Tibial nerve (tissue), 4 donors: ENCODE measurements at places on chromosomes 11 and 22.
A peak's percentile ranks its signal among the peaks of the same experiment; 100 is the strongest.

- peak; percentile 13 for DNase-seq
These were observed 551 bp downstream of the AGBL2 start for GRCh38 chr11:47714554-47715081.

DNA sequence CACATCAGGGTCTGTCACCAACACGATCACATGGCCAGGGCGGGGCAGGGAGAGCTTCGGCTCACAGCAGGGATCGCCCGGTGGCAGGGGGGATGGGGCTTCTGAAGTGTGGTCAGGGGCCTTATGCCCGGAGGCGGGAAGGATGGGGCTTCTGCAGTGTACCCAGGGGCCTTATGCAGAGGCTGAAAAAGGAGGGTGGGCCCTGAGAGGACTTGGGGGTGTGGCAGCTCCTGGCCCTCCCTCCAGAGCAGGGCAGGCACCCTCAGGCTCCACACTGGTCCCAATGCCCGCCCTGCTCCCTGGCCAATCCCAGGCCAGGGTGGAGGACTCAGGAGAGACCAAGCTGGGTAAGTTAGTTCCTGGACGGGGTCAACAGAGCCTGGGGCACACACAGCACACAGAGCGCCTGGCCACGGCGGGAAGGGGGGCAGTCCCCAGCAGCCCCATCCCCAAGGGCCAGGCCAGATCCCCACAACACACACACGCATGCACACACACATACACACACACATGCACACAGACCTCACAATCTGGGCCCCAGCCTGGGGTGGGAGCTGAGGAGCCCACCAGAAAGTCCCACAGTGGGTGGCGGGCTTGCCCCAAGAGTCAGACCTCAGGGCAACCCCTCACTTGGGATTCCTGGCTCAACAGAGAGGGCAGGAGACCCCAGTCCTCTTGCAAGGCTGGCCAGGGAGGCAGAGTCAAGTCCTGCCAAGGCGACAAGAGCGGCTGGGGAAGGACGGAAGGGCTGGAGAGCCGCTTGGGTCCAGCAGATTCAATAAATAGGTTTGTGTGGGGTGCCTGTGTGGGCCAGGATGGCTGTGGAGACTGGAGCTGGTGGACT lies 1.1 kb upstream of the CEND1 start:
- no peak for DNase-seq

- DNase-seq, result no peak
These were observed 448.0 kb upstream of the FAT3 start for GRCh38 chr11:91776655-91777054.

GRCh38 chr11:74816664-74817063 lies 68.0 kb downstream of the RNF169 start:
- no peak for DNase-seq

GRCh38 chr11:120039039-120039438 lies 98.9 kb downstream of the TRIM29 start:
- no peak for DNase-seq

GRCh38 chr11:123454060-123454651 lies 24.1 kb downstream of the GRAMD1B start:
- no peak for DNase-seq

- DNase-seq, result peak; percentile 90
These were observed 74.0 kb downstream of the ADAMTS15 start for GRCh38 chr11:130522284-130522961.

DNA sequence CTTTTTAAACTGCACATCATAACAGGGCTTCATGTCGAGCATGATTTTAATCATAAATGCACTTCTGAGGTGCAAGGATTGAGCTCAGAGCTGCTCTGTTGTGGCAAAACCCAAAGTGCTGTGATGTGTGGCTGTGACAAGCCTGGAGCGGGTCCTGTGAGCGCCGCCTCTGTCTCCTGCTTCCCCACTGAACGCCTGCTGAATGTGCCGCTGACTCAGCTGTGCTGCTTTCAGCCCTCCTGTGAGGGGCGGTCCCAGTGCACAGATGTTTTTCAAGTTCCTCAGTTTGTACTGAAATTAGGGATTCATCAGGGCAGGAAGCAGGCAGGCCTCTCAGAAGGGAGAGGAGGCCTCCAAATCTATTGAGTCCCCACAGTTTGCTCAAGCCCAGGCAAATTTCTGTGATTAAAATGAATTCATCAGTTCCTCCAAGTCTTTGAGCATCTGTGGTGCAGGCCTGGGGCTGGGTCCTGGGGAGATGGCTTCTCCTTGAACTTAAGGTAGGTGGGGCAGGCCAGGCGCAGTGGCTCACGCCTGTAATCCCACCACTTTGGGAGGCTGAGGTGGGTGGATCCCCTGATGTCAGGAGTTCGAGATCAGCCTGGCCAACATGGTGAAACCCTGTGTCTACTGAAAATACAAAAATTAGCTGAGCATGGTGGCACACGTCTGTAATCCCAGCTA lies 3.0 kb upstream of the GTSE1 start:
- DNase-seq, result no peak

- no peak for DNase-seq
These were observed 61.2 kb downstream of the CD82 start for GRCh38 chr11:44626645-44627044.

DNA sequence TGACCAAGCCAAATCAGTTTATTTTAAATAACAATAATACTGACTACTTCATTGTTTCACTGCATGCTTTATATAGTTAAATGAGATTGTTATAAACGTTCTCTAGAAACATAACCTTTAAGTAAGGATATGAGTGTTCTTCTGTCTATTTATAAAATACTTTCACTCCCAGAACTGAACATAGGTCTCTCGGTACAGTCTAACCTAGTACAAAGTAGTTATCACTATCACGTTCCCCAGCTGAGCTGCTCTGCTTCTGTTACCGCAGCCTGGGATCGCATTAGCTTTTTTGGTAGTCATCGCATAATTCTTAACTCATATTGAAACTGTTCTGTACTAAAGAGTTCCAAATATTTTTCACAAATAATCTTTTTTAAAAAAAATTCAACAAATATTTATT lies 143.6 kb downstream of the WNT11 start:
- DNase-seq, result no peak

DNA sequence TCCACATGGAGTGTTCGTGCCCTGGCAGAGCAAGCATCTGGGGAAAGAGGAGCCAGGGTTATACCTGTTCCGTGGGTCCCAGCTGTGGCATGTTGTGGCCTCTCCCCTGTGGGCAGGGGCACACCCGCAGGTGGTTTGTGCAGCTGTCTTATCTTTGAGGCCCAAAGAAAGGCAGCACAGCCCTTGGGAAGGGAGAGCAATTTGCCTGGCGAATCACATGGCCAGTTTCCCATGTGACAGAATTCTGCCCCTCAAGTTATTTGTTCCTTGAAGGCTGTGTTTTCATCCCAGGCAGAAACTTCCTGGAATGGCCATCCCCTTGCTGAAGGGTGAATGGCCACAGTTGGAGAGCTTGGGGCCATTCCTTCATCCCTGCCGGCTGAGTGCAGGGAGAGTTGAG lies 16.4 kb upstream of the COX8A start:
- no peak for DNase-seq

- DNase-seq, result no peak
These were observed 54.1 kb upstream of the BDNF start for GRCh38 chr11:27754035-27755017.

DNA sequence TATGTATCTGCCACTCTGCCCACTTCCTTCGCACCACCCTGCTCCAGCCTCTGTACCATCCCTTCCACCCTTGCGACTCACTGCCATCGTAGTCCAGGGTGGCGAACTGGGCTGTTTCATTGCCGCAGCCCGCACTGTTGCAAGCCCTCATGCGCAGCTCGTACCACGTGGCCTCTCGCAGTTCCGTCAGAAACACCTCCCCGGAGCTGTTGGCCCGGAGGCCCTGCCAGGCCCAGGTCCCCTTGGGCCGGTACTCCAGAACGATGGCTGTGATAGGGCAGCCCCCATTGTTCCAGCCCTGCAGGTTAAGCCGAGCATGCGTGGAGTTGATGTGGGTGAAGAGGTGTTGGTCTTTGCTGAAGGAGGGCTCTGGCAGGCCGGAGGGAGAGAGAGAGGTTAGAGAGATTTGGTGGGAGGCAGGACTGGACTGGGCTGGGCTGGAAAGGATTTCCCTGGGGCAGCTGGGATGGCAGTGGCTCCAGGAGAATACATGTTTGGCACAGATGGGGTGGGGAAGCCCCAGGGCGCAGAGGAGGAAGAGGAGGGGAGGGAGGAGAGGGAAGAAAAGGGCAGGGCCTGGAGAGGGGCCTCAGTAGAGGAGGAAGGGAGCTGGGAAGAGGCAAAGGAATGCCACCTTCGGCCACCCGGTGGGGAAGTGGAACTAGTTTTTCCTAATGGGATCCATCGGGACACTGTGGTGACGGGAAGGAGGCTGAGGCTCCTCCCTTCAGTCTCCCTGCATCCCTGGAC lies 109.6 kb downstream of the CEP164 start:
- no peak for DNase-seq

GRCh38 chr22:36442506-36443197 lies 38.8 kb downstream of the TXN2 start:
- DNase-seq, result no peak

- DNase-seq, result no peak
These were observed 3.5 kb upstream of the PIK3C2A start for GRCh38 chr11:17211286-17211685.

DNA sequence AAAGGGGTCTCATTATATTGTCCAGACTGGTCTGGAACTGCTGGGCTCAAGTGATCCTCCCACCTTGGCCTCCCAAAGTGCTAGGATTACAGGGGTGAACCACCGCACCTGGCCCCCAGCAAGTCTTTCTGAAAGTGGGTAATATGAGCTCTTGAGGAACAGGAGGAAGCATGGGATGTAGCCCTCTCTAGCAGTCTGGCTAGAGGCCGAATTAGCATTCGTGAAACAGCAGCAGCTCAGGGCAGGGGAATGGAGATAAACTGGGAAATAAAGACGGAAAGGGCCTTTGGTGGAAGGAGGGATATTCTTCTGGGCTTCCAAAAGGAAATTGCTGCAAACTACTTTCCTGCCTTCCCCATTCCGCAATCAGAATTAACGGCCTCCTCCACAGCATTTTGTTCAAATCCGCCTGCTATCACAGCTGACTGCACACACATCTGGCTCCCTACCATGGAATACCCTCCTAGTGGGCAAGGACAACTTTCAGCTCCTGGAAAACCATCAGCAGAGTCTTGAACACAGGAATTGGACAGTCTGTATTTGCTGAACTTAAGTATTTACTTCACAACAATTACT lies 44.3 kb downstream of the MICAL3 start:
- no peak for DNase-seq

DNA sequence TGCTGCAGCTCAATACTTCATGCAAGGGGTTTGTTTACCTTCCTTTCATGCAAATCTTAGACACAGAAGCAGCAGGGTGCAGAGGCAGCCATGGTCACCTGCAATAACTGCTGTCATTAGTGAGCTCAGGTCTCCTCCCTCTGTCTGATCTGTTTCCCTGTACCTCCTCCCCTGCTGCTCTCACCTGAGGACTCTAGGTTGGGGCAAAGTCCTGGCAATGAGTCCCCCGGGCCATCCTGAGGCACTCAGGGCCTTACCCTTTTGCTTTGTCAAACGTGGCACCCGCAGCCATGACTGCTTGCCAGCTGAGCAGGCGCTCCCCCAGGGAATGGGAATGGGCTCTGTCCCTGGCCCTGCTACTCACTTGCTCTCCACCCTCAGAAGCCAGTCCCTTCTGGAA lies 3.9 kb downstream of the LRRC10B start:
- no peak for DNase-seq

- DNase-seq, result no peak
These were observed 134.3 kb downstream of the TEAD1 start for GRCh38 chr11:12808519-12808918.

DNA sequence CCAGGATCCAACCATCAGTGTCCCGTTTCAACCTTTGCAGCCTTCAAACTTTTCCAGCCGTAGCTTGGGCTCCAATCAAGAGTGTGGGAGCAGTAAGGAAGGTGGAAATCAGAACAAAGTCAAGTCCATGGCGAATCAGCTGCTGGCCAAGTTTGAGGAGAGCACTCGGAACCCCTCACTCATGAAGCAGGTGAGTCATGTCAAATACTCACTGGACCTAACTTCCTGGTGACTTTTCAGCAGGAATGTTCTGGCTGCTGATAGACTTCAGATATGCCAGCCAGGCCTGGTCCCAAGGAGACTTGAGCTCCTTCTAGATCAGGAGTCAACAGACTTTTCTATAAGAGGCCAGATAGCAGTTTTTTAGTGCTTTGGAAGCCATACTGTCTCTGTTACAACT lies 129.0 kb downstream of the MICAL2 start:
- DNase-seq, result no peak

DNA sequence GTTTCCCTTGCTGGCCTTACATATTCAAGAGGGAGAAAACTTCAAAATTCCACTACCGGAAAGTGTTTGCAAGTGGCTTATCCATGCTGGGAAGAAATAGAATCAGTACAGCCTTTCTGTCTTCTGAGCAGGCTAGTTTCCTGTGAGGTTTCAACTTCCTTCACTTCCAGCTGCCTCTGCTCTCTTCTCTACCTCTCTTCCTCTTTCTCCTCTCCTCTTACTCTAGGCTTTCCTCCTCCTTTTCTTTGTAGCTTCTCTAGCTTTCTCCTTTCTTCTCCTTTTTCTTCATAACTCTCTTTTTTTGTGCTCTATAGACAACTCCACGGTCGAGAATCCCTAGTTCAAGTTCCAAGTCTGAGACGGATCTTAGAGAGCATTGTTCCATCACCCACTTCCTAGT lies 421.8 kb downstream of the ETS1 start:
- DNase-seq, result no peak

GRCh38 chr11:14567064-14567651 lies 47.0 kb upstream of the PSMA1 start:
- no peak for DNase-seq

- DNase-seq, result no peak
These were observed 78.8 kb downstream of the MYEOV start for GRCh38 chr11:69372589-69373250.

DNA sequence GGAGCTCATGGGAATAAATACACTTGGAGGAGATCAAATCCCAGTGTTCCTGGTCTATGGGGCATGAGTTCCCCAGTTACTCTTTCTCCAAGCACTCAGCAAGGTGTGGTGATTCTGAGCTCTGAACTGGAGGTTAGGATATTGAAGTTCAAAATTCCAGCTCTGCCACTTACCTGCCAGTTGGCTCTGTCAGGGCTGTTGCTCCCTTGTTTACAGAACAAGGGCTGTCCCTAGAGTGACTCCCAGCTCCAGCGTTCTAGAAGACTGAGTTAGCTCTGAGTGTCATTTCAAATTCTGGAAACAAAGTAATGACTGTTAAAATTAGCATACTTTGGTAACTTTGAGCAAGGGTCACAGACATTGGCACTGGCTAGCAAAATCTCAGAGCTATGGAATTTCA lies 69.7 kb upstream of the ZBED5 start:
- DNase-seq, result no peak

DNA sequence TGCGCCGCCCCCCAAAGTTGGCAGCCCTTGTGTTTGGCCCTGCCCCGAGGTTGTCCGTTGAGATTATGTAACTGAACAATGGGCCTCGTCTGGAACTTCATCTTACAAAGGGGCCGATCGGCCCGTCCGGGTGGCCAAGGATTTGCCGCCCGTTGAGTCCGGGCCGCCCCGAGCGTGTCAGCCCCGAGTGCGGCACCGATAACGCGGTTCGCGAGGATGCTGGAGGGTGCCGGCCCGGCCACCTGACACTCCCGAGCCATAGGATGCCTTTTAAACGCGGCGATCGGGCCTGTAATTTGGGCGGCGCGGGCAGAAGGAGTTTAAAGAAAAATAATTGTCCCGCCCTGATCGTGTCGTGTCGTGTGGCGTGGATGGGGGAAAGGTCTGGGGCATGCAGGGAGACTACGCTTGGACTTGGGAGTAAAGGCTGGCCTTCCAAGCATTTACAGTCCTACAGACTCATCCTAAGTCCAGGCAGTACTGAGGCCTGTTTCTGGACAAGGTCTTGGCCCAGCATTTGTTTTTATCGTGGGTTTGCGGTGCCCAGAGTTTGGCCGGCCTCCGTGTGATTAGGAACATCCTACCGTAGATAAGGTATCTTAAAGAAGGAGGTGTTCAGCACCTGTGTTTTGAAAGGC lies 1.3 kb downstream of the WEE1 start:
- peak; percentile 22 for DNase-seq

GRCh38 chr11:72227316-72228228 lies 3.0 kb downstream of the INPPL1 start:
- DNase-seq, result no peak
